ENCODE measurements at places on chromosomes 2 and 18. TPM values are rescaled to one million over a fixed set of nuclear protein-coding genes. Genes with fewer than 3 reads are reported as not detected.

Gene UCN
- total RNA-seq = 2.2 TPM

DNA sequence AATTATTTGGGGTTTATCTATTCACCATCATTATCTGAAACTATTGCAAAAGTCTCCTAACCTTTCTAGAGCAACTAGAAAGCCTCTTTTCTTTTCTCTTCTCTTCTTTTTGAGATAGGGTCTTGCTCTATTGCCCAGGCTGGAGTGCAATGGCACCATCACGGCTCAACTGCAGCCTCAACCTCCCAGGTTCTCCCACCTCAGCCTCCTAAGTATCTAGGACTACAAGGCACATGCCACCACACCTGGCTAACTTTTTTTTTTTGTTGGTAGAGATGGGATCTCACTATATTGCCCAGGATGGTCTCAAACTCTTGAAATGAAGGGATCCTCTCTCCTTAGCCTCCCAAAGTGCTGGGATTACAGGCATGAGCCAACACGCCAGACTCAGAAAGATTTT lies 24.5 kb upstream of the XPO1 start:
- H3K4me3 ChIP-seq = no peak overlapping the region
- no peak overlapping the region for H3K27ac ChIP-seq
- H3K36me3 ChIP-seq = no peaks in the 10 kb centered on the region
- H3K4me1 ChIP-seq = peaks cover 1% of the 10 kb centered on the region
- H3K27me3 ChIP-seq = no peaks in the 10 kb centered on the region

Gene SATB2
- not detected for total RNA-seq

Gene CARF
- total RNA-seq = 7.6 TPM

Gene ARL4C
- 123 TPM for total RNA-seq

Gene KLHL14
- total RNA-seq = not detected

Gene VWC2L
- total RNA-seq = not detected

GRCh38 chr2:17643031-17643615 lies 102.6 kb downstream of the VSNL1 start:
- no peak overlapping the region for H3K4me3 ChIP-seq
- no peak overlapping the region for H3K27ac ChIP-seq
- peaks cover 3% of the 10 kb centered on the region for H3K4me1 ChIP-seq
- no peak for DNase-seq

Gene INHBB
- not detected for total RNA-seq

Gene MYO5B
- total RNA-seq = not detected

Data from activated CD8-positive, alpha-beta T cell treated with anti-CD3 and anti-CD28 coated beads, Interleukin-2, amount 10 ng/mL, durations not matched to agents 7 days and 5 days (primary cell).